Endodermal cell (in vitro differentiated cells): ENCODE measurements at places on chromosomes 4 and X. TPM values are rescaled to one million over a fixed set of nuclear protein-coding genes. Genes with fewer than 3 reads are reported as not detected.

LRCH2 gene
- 2.8 TPM in 2 replicates for total RNA-seq

PRDM8 gene
- total RNA-seq: not detected in 3 replicates

ABCG2 gene
- total RNA-seq: 3.9 and 4.0 TPM in 2 replicates

ADRA2C gene
- total RNA-seq: 16.0 and 16.5 TPM in 2 replicates

TMEM156 gene
- total RNA-seq: not detected in 2 replicates

PCDH7 gene
- 83.6 and 90.8 TPM in 2 replicates for total RNA-seq
